ENCODE measurements at places on chromosomes 7 and 10. TPM values are rescaled to one million over a fixed set of nuclear protein-coding genes. Genes with fewer than 3 reads are reported as not detected.
A peak's percentile ranks its signal among the peaks of the same experiment; 100 is the strongest.

The PRKCQ gene
- 69.5 TPM for total RNA-seq

DNA sequence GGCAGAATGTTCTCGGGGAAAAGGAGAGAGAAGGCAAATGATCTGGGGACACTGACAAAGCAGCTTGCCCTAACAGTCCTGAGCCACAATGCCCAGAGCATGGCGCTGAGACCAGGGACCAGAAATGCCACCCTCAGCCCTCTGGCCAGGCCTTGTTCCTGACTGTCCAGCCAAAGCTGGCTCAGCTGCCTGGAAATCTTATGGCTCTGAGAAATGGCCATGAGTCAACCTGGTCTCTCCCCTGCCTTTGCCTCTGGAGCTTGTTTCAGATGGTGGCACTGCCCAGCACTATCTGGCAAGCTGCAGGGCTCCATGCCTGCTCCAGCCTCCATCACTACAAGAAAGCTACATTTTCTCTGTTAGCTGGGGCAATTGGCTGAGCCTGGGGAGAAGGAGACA lies 90.5 kb upstream of the PLXNA4 start:
- H3K27me3 ChIP-seq: no peaks in the 10 kb centered on the region
- no peak for DNase-seq
- peaks cover 13% of the 10 kb centered on the region for H3K4me1 ChIP-seq
- peak overlapping the region; percentile 84 for H3K27ac ChIP-seq

DNA sequence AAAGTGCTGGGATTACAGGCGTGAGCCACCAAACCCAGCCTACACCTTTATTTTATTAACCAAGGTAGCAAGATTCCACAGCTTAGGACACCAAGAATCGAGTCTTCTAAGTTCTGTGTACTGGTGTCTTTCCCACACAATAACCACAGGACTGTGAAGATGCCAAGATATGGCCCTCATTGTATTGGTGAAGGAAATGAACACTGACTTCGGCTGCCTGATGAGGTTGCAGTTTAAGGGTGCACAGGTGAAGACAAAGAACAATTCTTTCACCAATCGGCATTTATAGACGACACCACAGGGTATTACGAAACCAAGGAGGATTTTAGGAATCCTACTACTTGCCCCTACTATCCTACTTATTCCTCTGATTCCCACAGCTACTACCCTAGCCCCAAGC lies 47.5 kb upstream of the SVOPL start:
- no peak overlapping the region for H3K27ac ChIP-seq
- H3K27me3 ChIP-seq: no peaks in the 10 kb centered on the region
- DNase-seq: no peak
- H3K4me3 ChIP-seq: no peak overlapping the region

- peaks cover 6% of the 10 kb centered on the region for H3K36me3 ChIP-seq
- H3K4me1 ChIP-seq: peaks cover 38% of the 10 kb centered on the region
- H3K27me3 ChIP-seq: peaks cover 59% of the 10 kb centered on the region
- no peak for DNase-seq
- no peak overlapping the region for H3K27ac ChIP-seq
- H3K4me3 ChIP-seq: peak overlapping the region; percentile 77
These were observed 1.5 kb downstream of the PDLIM1 start for GRCh38 chr10:95289003-95289920.
